AML-193 (cell line): ENCODE measurements at places on chromosomes 13 and 19.

GRCh38 chr19:36707134-36707533 lies 19.7 kb downstream of the ZNF567 start:
- DNase-seq, result no peak

DNA sequence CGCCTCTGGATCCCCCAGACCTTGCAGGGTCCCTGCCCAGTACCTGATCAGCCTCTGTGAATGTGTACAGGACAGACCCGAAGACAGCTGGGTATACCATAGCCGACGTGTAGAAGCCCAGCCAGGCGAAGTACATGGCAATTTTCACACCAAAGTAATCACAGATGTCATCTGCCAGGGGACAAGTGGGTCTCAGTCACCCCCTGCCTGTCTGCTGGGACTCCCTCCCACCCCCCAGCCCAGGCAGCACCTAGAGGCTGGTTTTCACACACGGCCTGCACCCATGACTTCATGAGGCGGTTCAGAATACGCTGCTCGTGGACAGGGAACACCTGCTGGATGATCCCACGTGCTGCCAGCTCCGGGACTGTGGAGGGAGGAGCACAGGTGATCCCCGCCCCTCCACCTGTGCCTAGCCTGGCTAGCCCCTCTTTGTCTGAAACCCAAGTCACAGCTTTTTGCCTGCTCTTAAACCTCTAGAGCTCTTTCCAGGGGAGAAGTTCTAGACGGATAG lies 3.6 kb downstream of the ANO8 start:
- DNase-seq, result no peak

- DNase-seq, result no peak
Measured at GRCh38 chr19:6216236-6216995, 63.4 kb downstream of the MLLT1 start.

DNA sequence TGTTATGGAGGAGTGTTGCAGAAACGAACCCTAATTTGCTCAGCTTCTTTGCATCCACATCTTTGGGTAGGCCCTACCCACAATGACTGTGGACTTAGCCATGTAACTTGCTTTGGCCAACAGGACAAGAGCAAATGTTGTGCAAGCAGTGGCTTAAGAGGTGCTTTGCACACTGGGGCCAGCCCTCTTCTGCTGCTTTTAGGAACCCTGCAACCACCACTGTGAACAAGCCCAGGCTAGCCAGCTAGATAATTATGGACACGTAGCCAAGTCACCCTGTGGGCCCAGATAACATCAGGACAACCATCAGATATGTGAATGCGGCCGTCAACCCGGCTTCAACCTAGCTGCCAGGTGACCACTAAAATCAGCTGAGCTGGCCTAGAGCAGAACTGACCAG lies 17.1 kb downstream of the C19orf47 start:
- DNase-seq, result no peak

DNA sequence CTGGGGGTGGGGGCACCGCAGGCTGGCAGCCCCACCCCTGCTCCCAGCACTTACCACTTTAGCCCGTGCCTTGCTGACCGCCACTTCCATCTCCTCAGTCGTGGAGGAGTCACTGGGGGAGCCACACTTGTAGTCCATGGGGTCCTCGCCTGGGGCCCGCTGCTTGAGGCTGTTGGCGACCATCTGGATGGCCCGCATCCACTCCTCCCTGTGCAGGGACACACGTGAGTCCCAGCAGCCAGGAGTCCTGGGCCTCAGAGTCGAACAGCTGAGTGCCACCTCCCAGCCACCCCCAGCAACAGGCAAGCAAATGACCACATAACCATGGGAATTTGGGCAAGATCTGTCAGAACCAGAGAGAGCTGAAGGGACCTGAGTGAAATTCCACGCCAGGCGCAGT lies 16.0 kb upstream of the CCNP start:
- DNase-seq, result no peak

- no peak for DNase-seq
Measured at GRCh38 chr13:31138515-31138914, 23.2 kb downstream of the HSPH1 start.
